WTC11 (cell line): ENCODE measurements at places on chromosomes 1 and 21.

GRCh38 chr1:15153842-15154479, 414 bp downstream of the TMEM51 start:
- peak; percentile 85 for DNase-seq

- peak; percentile 83 for DNase-seq
Observed at GRCh38 chr1:15152318-15153183, 996 bp upstream of the TMEM51 start.

DNA sequence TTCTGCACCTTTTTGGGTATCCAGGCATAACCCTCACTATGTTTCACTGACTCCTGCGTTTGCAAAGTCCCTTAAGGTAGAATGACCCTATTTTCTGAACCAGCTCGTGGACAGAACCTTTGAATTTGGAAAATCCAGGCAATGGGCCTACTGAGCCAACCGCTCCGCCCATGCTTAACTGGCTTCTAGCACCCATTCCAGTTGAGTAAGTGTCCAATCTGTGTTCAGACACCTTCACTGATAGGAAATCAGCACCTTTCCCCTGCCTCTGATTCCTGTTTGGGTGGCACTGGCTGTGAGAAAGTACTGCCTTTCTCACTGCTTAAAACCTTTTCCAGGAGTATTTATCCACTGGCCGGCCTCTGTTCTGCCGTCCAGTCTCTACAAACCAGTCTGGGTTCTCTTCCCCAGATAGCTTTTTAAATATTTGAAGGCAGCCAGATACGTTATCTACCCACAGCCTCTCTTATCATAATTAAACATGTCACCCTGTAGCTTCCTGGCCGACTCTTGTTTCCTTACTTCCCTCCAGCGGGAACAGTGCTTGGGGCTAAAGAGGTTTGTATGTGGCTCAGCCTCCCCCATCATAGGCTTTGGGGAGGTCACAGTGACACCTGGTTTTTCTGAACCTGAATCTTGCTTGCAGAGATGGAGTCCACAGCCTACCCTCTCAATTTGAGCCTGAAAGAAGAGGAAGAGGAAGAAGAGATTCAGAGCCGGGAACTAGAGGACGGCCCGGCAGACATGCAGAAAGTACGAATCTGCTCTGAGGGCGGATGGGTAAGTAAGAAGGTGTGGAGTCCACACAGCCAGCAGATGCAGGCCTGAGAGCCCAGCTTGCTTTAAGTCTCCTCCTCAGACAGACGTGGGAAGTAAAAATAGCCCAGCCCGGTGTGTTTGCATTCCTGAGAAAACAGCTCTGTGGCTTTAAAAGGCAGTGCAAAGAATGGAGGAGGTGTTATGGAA, 1.3 kb downstream of the POGK start:
- DNase-seq: no peak

- DNase-seq: peak; percentile 23
Observed at GRCh38 chr1:1182491-1183220, 9.0 kb downstream of the TTLL10 start.

DNA sequence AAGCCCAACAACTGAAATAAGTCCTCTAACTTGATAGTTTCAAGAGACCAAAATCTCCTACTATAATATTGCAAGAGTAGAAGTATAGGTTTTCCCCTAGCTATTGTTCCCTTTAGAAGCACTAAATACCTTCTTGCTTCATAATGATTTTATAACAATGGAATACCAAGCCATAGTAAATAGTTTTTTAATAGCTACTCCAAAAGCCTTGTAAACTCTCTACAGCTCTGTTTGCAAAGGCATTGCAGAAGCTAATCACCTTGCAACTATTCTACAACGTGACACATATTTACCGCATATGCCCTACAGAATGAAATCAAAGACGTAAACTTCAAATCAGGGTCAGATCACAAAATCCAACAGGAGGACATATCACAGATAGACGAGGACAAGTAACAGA, 451.5 kb upstream of the ZRANB2 start:
- DNase-seq: no peak

DNA sequence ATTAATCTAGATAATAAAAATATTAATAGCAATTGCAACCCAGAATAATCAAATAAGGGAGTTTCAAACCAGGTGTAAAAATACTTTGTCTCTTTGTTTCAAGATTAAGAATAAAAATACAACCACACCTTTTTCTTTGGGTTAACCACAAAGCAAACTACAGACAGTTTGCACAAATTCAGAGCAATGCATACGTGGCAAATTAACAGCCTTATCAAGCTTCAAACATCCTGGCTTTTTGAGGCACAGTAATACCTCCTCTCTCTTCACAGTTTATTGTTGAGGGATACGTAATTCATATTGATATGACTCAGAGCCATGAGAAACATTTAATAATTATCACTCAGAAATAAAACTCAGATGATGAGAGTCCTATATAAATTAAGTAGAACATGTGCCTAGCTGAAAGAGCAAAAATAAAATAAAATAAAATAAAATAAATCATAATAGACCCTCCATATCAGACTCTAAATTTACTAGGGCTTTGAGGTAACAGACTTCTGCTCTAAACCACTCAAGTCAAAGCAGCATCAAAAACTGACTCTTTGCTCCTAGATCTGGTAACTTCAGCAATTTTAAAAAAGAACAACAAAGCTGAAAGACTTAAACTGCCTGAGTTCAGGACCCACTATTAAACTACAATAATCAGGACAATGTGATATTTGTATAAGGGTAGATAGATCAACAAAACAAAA, 11.4 kb downstream of the EDEM3 start:
- no peak for DNase-seq

GRCh38 chr21:28817871-28818270, 174.8 kb downstream of the LTN1 start:
- no peak for DNase-seq
